ENCODE measurements at places on chromosomes 6 and 20. TPM values are rescaled to one million over a fixed set of nuclear protein-coding genes. Genes with fewer than 3 reads are reported as not detected.

GRCh38 chr20:33316343-33316742 is 33.3 kb downstream of the BPIFB1 start:
- no peak for DNase-seq

RAD21L1 gene
- total RNA-seq, result not detected

GRCh38 chr20:37407573-37408002 is 61.6 kb downstream of the SRC start:
- DNase-seq, result no peak

GRCh38 chr6:44064089-44064947 is 62.9 kb downstream of the MRPL14 start:
- DNase-seq, result no peak

SLC22A16 gene
- total RNA-seq, result 0.38 TPM

OR2H2 gene
- not detected for total RNA-seq

DNA sequence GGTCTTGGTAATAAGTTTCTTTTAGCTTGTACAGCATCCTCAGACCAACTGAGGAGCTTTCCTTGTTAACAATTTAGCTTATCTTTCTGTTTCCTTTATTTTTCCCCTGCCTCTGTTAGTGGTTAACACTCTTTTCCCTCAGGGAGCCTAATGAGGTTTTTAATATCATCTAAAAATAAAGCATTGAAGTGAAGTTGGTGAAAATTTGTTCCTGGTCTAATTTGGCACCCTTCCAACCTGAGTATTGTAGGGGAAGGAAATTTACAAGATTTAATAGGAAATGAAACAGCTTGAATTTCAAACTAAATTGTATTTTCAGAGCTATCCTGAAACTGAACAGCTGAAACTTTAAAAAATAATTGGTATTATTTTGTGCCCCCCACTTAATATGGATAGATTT is 28.1 kb upstream of the VAPB start:
- no peak for DNase-seq

HDGFL1 gene
- not detected for total RNA-seq

GRCh38 chr6:14455427-14455826 is 337.9 kb downstream of the CD83 start:
- DNase-seq, result no peak

DNA sequence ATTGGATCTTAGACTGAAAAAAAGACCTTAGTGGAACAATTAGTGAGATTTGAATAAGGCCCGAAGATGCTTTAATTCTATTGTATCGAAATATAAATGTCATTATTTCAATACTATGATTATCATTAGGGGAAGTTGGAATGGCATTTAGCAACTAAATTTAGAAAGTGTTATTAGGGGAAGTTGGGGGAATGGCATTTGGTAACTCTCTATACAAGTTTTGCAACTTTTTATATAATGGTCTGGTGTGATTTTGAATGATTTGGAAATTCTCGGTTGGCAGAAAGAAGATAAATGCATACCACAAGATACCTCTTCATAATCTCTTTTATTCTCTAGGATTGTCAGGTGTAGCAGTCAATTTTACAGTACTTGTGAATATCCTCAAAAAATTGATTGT is 49.2 kb downstream of the RNF144B start:
- DNase-seq, result no peak
